ENCODE measurements at places on chromosomes 5 and 9.

DNA sequence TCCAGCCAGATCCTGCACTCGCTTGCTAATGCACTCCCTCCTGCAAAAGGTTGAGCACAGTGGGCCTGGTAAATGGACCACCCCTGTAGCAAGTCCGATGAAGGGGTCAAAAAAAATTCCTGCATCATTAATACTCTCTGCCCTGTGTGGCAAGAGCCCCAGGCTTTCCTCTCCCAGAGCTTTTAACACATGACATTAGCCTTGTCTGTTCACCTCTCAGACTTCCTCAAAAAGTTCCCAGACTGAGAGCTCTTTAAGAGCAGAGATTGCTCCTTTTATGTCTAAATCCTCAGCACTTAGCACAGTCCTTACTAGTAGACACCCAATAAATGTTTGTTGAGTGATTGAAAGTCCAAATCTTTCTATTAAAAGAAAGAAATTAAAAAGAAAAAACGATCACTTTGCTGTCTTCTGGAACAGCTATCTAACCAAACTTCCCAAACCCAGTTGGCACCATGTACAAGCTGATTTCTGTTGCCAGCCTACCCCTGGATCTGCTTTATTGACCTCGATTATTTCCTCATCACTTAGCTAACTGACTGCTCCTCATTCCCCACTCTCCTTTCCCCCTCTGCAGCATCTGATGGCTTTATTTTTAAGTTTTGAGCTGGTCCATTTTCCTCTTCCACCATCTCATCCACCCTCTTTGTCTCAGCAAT is 209.8 kb downstream of the ENC1 start:
- DNase-seq, result no peak

DNA sequence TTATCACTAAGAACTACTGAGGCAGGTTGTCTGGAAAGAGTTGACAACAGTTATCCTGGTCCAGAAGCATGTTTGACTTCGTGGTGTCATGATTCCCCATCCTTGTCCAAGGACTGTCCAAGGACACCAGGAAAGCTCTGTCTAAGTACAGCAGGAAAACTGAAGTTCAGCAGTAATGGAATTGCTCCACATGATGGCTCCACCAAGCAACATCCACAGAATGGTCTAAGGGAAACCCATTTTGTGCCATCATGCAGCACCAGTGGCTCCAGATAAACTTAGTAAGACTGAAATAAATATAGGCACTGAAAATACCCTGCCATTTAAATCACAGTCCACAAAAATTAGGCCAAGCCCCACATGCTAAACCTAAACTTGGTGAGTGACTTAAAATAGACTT is 192.8 kb downstream of the CDH18 start:
- DNase-seq, result no peak

DNA sequence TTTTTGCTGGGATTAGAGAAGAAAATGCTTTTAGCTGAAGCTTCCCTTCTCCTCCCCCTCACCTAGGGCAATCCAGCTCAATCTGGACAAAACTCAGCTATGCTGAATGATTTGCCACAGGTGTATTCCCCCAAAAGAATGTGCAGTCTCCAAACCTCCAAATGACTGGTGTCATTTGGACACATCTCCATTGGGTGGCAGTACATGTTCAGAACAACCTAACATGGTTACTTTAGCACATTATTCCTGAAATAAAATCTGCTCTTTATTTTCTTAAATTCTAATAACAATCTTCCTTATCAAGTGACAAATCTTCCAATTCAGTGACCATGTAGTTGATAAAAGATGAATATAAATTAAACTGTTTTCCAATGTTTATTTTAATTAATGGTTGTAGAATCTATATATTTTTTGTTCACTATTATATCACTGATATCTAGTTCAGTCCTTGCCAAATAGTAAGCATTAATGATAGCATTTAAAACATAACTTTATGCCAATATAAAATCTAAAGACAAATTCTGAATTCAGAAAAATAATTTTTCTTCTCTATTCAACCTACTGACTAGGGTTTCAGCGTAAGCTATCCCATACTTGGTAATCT is 61.3 kb upstream of the MOCS2 start:
- DNase-seq, result no peak

DNA sequence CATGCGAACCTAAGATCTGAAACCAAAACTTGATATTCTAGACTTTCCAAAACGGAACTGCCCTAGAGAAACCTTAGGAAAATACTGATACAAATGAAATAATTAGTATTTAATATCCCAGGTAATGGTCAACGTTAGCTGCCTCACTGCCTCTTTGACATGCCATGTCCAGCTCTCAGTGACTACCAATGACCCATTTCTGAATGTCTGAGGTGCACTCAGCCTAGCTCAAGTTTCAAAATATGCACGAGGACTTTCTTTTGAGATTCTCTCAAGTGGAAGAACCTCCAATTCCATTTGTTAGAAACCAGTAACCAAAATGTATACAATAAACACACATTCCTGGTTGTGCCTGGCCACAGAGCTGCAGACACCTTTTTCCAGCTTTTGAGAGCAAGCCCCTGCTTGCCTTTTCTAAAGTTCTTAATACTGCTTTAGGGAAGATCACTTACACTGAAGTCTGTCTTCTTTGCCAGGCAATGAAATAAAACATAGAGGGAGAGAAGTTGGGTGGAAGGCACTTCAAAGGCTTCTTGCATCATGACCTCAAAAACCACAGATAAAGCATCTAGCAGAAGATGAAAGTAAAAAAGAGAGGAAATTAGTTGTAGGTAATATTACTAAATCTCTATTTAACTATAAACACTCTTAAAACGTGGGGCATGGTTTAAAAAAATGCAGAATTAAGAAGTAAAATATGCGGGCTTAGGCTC is 87.9 kb downstream of the MRPS27 start:
- DNase-seq, result no peak

- no peak for DNase-seq
These were observed 125.3 kb downstream of the CEP120 start for GRCh38 chr5:123297866-123298265.

GRCh38 chr5:84817953-84818352 is 433.3 kb upstream of the EDIL3 start:
- no peak for DNase-seq

Measured in stimulated activated CD4-positive, alpha-beta T cell treated with anti-CD3 and anti-CD28 coated beads, Interleukin-1b, Interleukin-23, amount 100 ng/mL, for 48 hours (primary cell).